ENCODE measurements at places on chromosomes 7 and 10.

GRCh38 chr10:52541006-52541473, 227.0 kb downstream of the DKK1 start:
- no peak for DNase-seq

DNA sequence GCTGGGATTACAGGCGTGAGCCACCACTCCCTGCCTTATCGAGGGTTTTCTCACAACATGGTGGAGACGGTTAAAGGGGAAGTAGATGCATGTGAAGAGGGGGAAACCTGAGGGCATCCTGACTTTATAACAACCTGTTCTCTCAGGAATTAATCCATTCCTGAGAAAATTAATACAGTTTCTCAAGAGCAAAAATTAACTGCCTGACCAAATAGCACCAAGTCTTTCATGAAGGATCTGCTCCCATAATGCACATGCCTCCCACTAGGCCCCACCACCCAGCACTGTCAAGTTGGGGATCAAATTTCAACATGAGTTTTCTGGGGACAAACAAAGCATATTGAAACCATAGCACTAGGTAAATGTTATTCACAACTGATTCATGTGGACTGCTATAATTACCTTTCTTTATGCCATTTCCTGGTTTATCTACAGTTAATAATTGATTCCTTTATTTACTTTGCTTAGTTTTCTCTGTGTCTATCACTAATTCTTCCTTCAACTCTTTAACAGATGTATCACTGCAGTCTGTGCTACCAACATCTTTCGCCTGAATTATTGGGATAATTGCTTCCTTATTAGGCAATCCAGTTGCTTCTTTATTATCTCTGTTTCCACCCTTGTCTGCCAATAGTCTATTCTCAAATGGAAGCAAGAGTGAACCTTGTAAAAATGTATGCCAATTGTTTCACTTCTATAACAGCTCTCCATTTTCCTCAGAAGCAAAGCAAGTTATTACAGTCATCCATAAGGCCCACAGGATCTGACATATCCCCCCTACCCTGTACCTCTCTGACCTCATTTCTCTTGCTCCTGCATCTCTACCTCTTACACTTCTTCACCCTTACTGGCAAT, 12.9 kb upstream of the MICU1 start:
- DNase-seq, result no peak

- no peak for DNase-seq
Observed at GRCh38 chr10:15175587-15175986, 7.1 kb upstream of the NMT2 start.

DNA sequence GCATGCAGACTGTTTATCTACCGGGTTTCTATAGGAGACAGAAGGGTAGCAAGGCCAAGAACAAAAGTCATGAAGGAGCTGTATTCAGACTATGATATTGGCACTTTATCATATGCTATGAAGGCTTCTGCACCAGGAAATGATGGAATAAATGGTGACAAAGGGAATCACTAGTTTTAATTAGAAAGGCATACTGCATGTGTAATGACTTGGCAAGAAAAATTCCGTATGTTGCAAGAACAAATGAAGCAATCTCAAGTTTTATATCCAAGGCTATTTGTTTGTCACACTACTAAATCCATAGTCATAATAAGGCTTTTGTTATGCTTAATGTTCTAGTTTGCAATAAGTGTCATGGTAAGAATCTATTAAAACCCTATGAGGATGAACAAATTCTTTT, 230.9 kb downstream of the ZEB1 start:
- no peak for DNase-seq

- DNase-seq, result no peak
Observed at GRCh38 chr7:24945899-24946298, 34.1 kb downstream of the OSBPL3 start.

- DNase-seq, result no peak
Observed at GRCh38 chr7:129401228-129401966, 32.8 kb upstream of the STRIP2 start.

- DNase-seq, result no peak
Observed at GRCh38 chr10:11156480-11156879, 138.8 kb downstream of the CELF2 start.

DNA sequence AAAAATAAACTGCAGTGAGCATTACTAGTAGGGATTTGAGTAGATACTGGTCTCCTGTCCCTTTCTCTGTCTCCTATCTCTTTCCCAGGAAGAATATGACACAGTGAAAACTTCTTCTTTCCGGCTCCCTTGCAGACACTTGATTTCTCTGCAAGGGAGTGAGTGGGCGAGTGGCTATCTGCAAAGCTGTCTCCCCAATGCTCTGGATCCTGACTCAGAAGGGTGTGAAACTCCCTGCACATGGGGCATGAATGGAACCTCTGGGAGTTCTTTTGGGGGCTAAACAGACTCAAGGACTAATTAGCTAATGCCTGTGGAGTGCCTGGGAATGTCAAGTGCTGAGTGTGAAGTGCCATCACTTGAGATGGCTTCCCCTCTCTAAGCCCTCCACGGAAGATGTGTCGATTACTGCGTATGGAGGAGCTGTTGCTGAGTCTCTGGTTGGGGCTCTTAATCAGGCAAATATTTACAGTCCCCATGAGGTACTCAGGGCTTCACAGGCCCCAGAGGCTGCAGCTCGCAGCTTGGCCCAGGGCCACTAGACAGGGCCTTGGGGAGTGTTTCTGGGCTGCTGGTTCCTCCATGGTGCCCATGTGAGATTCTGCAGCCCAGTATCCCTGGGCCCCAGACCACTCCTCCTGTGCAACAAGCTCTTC, 139.8 kb downstream of the RPS24 start:
- DNase-seq, result no peak

GRCh38 chr10:87816163-87816897, 1.7 kb downstream of the ATAD1 start:
- no peak for DNase-seq

DNA sequence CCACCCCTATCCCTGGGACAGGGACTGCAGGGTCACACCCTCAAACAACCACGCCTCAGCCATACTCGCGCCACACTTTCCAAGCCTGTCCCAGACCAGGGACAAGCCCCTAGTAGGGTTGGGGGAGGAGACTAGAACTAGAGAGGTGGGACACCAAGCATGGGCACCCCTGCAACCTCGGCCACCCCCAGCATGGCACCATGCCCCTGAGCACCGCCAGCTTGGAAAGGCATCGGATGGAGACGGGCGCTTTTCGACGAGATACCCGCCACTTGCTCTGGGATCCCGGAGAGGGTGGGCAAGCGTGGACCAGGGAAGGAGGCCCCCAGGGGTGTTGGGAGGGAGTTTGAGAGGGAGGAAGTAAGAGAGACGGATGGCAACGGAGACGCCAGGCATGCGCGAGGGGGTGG, 13.1 kb upstream of the KMT2E start:
- DNase-seq, result no peak

GRCh38 chr10:6035931-6036575, 26.1 kb downstream of the IL2RA start:
- peak; percentile 9 for DNase-seq

DNA sequence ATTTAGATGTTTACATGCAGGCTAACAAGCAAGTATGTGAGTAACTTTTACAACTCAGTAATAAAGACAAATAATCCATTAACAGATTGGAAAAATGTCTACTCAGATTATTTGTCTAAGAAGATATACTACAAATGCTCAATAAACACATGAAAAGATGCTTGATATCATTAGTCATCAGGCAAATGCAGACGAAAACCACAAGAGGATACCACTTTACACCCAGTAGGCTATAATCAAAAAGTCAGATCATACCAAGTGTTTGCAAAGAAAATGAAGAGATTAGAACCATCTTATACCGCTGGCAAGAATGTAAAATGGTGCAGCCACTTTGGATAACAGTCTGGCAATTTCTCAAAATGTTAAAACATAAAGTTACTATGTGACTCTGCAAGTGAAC, 84.1 kb downstream of the MALSU1 start:
- DNase-seq, result no peak

DNA sequence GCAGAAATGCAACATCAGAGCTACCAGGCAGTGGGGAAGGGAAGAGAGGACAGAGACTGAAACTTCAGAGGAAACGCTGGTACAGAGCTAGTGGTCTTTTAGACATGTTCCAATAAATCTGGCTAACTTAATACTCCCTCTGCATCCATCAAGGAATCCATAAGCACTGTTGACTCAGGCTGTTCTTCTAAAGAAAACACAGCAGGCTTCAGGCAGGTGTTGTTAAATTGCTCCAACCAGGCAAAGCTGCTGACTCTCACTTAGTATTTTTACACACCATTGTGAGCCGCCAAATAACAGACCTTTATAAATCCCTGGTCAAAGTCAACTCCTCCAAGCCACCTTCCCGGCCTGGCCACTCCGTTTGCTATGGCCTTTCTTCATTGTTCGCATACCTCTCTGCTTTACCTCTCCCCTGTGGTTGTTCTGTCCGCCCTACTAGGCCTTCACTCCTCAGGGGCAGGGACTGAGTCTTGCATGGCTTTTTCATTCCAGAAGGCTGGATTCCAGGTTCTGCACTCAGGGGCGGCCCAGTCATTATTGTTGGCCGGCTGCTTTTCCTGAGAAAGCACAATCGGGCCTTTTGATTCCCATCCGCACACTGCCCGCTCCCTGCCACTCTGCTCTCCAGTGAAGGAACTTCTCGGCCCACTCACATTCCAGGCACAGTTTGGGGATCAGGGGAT, 18.4 kb downstream of the CREB3L2 start:
- no peak for DNase-seq

- no peak for DNase-seq
Observed at GRCh38 chr10:79021948-79022499, 46.7 kb upstream of the ZMIZ1 start.

DNA sequence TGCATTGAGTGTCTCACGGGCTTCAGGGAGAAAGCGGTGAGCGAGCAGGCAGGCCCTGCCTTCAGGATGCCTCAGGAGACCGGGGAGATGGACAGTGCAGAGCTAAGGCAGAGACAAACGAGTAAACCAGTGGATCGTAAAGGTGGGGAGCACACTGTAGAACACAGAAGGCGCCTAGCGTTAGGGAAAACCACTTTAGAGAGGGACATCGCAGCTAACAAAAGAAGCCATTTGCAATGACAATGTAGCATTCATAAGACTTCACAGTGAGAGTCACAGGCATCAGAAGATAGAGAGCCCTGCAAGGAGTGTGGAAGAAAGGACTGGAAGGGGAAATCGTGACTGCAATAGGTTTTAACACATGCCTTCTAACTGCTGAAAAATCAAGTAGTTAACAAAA, 54.9 kb upstream of the TMEM273 start:
- no peak for DNase-seq

DNA sequence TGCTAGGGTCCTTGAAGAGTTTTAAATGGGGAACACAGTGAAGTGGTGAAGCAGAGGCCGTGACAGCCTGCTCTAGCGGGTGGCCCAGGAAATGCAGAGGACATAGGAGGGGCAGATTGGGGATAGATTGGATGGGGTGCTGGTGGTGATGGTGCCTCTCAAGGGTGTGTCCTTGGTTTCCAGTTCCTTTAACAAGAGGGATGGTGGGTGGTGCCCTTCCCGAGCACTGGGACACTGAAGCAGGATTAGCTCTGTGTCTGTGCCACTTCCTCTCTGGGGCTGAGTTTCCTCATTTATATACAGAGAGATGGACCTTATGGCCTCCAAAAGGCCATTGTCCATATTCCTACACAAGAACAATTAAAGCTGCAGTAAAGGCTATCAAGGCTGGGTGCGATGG, 285.5 kb downstream of the TCF7L2 start:
- no peak for DNase-seq

DNA sequence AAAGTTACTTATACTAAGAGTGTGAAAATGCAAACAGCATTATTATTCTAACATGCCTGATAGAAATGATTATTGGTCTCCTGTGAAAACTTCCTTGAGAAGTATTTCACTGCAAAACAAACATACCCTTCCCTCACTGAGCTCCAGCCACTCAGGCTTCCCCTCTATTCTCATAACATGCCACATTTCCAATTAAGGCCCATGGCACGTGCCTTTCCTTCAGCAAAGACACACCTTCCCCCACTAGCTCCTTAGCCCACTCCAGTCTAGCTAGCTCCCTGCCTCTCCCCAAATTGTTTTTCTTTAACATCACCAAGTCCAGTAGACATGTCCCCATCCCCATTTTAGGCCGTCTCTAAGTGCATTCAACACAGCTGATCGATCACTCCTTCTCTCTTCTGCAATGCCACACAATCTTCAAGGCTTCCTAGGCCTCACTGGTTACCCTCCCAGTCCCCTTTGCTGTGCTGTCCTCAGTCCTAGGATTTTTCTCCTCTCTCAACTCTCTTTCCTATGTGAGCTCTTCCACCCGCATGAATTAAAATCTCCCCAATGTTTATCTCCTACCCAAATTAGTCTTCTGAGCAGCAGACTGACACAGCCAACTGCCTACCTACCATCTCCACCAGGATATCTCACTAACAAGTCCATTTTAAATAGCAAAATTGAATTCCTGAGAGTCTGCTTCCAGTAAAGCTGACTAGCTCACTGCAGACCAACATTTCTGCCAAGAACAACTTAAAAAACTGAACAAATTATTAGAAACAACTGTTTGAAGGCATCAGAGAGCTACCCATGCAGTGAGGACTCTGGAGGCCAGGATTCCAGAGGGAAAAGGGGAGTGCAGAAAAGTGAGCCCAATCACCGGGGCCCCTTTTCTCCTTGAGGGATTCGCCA, 11.9 kb downstream of the CYTH3 start:
- DNase-seq, result no peak

DNA sequence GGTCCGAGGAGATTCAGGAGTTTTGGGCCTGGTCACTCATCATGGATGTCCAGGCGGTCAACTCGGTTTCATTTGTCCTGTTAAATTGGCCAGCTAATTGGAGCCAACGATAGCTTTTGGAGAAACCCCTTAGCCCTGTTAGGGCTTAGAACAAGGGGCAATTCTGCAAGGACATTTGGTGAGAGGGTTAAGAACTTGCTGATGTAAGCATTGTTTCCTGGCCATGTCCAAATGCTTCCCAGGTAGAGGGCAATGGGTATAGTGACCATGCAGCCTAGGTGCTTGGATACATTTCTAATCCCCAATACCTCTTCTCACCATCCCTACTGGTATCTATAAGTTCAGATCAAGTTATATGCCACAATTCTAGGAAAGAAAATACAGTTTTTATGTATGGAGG, 131.5 kb downstream of the RPS24 start:
- DNase-seq, result no peak

DNA sequence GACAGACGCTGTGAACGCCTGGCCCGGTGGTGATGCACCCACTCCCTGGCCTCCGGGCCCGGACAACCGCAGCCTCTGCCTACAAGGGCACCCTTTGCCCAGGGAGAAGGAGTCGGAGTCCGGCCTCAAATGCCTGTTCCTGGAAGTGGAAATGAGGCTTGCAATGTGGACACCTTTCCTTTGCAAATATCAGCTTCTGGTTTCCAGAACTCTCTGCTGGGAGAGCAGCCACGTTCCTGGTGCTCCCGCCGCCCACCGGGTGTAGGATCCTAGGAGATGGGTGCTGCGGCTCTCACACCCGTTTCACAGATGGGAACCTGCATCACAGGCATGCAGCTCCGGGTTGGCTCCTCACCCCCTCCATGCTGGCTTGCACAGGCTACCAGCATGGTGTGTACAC, 2.9 kb downstream of the FOXL3 start:
- no peak for DNase-seq
